LHCN-M2 (cell line): ENCODE measurements at places on chromosomes 2 and 18. TPM values are rescaled to one million over a fixed set of nuclear protein-coding genes. Genes with fewer than 3 reads are reported as not detected.

OSR1 gene
- 8.6 and 13.1 TPM in 2 replicates for total RNA-seq

DNAJC5G gene
- not detected in 2 replicates for total RNA-seq

RAB6D gene
- 0.06 TPM in 1 of 2 replicates, not detected in the other for total RNA-seq

PCARE gene
- not detected in 2 replicates for total RNA-seq

ZNF521 gene
- 10.6 and 19.7 TPM in 2 replicates for total RNA-seq

CDH19 gene
- total RNA-seq, result not detected in 2 replicates

FAM228B gene
- 1.9 and 5.6 TPM in 2 replicates for total RNA-seq

UGT1A9 gene
- total RNA-seq, result not detected in 2 replicates

RAB6C gene
- not detected in 2 replicates for total RNA-seq

PLCL1 gene
- 0.06 TPM in 1 of 2 replicates, not detected in the other for total RNA-seq

FAM161A gene
- total RNA-seq, result 2.3 and 2.5 TPM in 2 replicates

EGR4 gene
- not detected in 2 replicates for total RNA-seq

ZFP36L2 gene
- total RNA-seq, result 8.3 and 9.4 TPM in 2 replicates

CRYGC gene
- total RNA-seq, result not detected in 2 replicates

TEKT4 gene
- total RNA-seq, result not detected in 2 replicates

HES6 gene
- total RNA-seq, result 13.1 and 21.9 TPM in 2 replicates

GPR17 gene
- total RNA-seq, result not detected in 2 replicates

PRSS56 gene
- 0.40 and 0.71 TPM in 2 replicates for total RNA-seq

ARL6IP6 gene
- 40.5 and 51.7 TPM in 2 replicates for total RNA-seq

COX7A2L gene
- total RNA-seq, result 138 and 166 TPM in 2 replicates
